Posterior cingulate gyrus (tissue), 11 donors: ENCODE measurements at places on chromosomes 13 and 19.

DNA sequence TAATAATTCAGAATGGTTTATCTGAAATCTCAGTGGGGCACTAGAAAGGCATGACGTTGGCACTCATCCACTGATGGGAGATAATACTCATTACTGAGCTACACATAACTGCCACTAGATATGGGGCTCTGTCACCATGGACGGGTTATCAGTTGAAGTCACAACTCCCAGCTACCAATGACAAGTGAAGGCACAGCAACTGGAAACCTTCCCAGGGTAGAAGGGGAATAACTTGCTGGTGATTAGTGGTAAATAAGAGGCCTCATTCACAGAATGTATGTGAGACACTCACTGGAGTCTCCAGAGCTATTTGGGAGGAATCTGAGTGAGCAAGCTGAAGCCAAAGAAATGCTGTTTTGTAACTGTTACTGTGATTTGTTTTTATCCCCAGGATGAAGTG is 249.6 kb downstream of the ENOX1 start:
- DNase-seq, result no peak

- peak; percentile 61 for DNase-seq
These were observed 19.7 kb upstream of the EDDM13 start for GRCh38 chr19:56252699-56253422.

DNA sequence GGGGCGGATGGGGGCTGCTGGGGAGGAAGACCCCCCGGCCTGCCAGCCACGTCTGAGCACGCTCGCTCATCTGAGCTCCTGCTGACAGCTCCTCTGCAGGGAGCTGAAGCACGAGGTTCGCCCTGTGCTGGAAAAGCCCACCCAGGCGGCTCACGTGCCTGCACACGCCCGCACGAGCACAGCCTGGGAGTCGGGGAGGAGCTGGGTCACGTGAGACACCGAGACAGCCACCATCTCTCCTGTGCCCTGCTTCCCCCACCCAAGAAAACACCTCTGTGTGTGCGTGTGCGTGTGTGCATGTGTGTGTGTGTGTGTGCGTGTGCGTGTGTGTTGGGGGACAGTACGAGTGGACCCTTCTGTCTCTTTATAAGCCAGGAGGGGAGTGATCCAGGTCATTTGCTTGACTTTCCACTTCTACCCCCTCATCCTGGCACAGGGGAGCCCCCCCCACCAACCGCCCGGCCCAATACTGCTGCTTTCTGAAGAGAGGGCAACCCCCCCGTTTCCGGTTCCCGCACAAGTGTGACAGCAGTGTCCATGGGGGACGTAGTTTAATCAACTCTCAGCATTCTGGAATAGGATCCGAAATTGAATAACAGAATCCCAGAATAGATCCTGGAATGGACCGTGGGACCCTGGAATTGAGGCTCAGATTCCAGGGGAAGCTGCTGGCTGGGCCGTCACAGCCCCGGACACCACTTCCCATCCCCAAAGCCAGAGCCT is 42.5 kb downstream of the CELF5 start:
- DNase-seq, result no peak

GRCh38 chr19:10828981-10829821 is 6.8 kb downstream of the TMED1 start:
- no peak for DNase-seq

- DNase-seq, result no peak
These were observed 139.4 kb downstream of the HS6ST3 start for GRCh38 chr13:96229356-96229755.

GRCh38 chr19:23409392-23410048 is 14.2 kb upstream of the ZNF91 start:
- no peak for DNase-seq

GRCh38 chr13:45628094-45628493 is 12.6 kb upstream of the ERICH6B start:
- no peak for DNase-seq

GRCh38 chr13:33106656-33107360 is 90.6 kb downstream of the KL start:
- DNase-seq, result no peak

- DNase-seq, result no peak
These were observed 595 bp upstream of the RAB20 start for GRCh38 chr13:110562036-110562597.

- DNase-seq, result no peak
These were observed 8.3 kb downstream of the CACTIN start for GRCh38 chr19:3618144-3618810.

DNA sequence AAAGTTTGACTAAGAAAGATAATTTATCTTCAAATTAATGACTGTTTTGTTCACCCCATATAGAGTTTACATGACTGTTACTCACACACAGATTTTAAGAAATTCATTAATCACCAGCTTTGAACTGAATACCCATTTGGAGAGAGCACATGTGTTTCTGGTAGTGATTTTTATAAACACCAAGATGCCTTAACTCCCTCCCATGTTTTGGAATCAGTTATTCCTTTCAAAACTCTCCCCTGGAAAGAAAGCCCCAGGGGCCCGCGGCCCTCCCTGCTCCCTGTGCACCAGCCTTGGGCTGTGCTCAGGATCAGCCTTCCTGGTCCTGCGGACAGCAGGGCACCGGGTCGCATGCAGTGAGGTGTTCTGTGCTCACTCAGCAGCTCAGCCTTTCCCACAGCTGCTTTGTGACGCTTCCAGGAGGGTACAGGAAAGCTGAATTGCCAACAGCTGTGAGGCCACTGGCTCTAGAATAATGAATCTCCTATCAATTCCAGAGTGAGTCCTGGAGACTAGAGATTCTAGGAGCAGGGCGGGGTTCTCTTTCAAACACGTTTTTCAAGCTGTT is 483.2 kb downstream of the EFNB2 start:
- no peak for DNase-seq

GRCh38 chr13:39527961-39528660 is 74.9 kb downstream of the LHFPL6 start:
- DNase-seq, result no peak

DNA sequence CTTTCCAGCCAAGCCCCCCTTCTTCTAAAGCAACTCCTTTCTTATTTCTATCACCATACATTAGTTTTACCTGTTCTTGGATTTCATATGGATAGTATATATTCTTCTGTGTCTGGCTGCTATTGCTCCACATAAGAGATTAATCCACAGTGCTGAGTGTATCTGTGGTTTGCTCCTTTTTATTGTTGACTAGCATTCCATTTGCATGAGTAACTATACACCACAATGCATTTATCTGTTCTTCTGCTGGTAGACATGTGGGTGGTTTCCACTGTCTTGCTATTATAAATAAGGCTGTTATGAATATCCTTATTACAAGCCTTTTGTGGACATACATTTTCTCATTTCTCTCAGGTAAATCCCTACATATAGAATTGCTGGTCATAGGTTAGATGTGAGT is 138.2 kb downstream of the SLC7A1 start:
- no peak for DNase-seq

DNA sequence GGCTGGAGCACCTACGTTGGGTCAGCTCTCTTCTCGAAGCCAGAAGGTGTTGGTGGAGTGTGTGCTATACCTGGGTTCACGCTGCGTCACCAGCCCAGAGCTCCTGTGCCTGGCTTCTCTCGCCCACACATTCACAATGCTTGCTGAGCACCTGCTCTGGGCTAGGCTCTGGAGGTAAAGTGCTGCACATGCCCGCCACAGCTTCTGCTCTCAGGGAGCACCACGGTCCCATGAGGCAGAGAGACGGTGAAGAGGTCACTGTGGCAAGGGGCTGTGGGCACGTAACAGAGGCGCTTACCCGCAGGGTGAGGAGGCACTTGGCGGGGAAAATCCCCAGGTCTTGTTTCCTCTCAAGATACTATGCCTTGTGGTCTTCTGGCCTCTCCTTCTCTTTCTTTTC is 174.2 kb downstream of the TEX29 start:
- DNase-seq, result peak; percentile 33

DNA sequence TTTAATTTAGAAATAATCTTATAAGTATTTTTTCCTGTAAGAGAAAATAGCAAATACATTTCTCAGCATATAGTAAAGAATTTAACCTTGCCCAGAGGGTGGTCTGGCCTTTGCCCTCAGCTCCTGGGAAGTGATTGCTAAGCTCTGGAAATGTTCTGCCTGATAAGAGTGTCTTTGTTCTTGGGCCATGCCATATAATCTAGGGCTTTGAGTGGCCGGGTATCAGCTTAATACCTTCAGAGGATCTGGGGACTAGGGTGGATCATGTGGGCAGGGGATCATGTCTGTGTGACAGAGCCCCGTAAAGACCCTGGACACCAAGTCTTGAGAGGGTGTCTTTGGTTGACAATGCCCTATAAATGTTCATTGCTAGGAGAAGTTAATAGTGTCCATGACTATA is 1032.4 kb upstream of the MIR17HG start:
- DNase-seq, result no peak

DNA sequence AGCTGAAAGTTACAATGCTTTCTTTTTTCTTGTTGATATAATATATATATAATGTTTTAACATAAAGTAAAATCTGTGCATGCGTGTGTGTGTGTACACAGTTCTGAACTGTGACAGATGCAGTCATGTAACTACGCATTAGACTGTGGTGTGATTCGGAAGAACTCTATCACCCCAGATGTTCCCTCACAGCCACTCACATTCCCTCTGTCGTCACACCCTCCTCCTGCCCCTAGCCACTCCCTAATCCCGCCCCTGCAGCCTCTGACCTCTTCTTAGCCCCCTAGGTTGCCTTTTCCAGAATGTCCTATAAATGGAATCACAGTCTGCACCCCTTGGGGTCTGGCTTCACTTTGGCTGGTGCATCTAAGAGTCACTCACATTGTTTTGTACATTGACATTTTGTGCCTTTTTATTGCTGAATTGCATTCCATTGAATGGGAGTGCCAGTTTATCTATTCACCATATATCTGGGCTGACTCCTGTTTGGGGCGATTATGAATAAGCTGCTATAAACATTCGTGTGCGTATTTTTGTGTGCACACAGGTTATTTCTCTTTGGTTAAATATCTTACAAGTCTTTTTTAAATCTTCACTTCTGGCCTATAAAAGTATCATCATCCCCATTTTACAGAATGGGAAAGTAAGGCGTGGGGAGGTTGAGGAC is 20.4 kb downstream of the DHRS12 start:
- no peak for DNase-seq

DNA sequence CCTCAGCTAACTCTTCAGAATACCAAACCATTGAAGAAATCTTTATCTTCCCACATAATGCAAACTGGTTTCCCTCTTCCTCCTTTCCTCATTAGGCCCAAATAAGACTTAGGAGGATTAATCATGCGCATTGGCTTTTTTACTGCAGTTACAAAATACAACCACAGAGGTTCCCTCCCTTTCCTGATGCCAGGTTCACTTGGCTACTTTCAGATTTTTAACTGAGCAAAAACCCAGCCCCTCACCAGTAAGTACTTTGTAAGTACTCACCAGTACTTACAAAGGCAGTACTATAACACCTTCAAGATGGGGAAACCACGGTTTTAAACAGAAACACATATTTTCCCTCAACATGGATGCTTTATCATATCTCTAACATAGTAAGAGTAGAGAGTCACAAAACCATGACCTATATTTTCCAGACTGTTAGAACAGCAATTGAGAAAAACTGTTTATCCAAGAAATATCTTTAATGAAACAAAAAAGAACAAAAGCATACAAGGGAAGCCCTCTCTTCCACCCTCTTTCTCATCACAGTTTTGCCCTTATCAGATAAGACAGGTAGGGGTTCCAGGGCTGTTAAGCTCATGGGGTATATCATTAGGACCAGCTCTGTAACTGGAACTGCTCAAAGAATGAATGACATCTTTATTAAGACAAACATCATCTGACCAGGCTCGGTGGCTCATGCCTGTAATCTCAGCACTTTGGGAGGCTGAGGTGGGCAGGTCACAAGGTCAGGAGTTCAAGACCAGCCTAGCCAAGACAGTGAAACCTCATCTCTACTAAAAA is 12.7 kb downstream of the FOXO1 start:
- DNase-seq, result no peak

GRCh38 chr13:35848336-35849255 is 282.6 kb downstream of the DCLK1 start:
- DNase-seq, result no peak

- no peak for DNase-seq
These were observed 13.9 kb downstream of the RABAC1 start for GRCh38 chr19:41945135-41945766.

GRCh38 chr13:111121506-111121905 is 6.4 kb downstream of the ARHGEF7 start:
- DNase-seq, result no peak

DNA sequence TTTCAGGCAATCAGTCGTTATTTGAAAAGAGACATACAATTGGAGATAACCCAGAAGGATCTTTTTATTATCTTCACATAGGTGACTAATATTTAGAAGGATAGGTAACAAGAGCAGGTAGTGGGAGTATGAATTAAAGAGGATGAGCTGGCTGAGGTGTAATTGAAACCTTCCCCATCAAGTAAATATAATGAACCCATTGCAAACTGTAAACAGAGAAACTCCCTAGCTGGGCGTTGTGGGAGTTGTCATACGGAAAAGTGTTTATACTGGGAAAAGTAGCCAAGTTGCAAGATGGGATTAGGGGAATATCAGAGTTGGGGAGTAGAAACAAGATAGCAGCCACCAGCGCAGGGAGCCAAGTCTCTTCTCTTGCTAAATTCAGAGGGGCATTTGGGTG is 448.4 kb downstream of the COG6 start:
- DNase-seq, result no peak

GRCh38 chr19:33429891-33430673 is 56.6 kb downstream of the CEBPG start:
- no peak for DNase-seq

- DNase-seq, result no peak
These were observed 47.4 kb downstream of the SOX1 start for GRCh38 chr13:112114391-112114790.

DNA sequence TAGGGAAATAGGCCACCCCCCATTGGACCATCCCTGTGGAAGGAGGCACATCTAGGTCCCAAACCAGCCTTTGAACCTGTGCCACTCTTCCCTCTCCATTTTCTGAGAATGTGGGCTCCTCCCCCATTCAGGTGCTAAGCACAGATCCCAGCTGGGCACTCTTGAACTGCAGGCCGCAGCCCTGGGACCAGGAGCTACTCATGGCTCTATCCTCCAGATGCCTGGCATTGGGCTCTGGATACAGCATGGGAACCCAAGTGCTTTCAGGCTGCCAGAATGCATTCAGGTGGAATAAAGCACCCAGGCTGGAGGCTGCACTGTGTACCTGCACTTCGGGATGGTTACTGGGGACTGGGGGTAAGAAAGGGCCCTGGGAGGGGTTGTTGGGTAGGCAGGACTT is 1372.3 kb upstream of the SPRY2 start:
- no peak for DNase-seq

GRCh38 chr19:7847664-7848063 is 17.6 kb downstream of the EVI5L start:
- no peak for DNase-seq

- DNase-seq, result peak; percentile 69
These were observed 412.6 kb downstream of the KCTD12 start for GRCh38 chr13:76473552-76474134.

DNA sequence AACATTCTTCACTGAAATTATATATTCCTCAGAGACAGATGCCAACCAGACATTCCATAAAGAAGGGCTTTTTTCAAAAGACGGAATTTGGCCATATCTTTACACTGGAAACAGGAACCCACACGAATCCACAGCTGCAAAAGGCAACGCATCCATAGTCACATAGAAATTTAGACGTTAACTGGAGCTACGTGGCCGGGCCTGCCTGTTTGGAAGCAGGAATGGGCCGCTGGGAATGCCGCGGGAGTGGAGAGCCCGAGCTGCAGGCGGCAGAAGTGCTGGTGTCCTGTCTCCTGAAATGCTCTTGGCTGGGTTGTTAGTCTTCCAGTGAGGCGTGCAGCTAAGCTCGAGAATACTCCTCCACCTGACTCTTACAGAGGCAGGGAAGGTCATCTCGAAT is 122.2 kb downstream of the KL start:
- no peak for DNase-seq
